Right ventricle myocardium inferior (tissue), 1 donor: ENCODE measurements at places on chromosomes 3 and 15. TPM values are rescaled to one million over a fixed set of nuclear protein-coding genes. Genes with fewer than 3 reads are reported as not detected.

DNA sequence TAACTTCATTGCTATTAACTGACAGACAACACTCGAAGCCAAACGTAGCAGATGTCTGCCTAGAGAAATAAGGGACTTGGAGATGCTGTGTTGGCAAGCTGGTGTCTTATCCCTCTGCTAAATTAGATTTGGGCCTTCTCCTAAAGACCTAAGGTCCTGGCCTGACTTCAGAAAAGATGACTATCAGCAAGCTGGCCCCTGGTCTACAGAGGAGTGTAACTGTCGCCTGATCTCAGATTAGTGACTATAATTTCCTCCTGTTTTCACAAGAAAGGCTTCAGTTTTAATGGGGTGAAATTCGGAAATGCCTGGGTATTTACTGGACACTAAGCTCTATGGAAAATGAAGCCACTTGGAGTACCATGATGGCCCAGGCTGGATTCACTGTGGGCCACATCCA is 53.1 kb upstream of the SLC7A14 start:
- no peak for DNase-seq

GRCh38 chr3:59436164-59436958 is 386.5 kb upstream of the CFAP20DC start:
- DNase-seq: no peak

DNA sequence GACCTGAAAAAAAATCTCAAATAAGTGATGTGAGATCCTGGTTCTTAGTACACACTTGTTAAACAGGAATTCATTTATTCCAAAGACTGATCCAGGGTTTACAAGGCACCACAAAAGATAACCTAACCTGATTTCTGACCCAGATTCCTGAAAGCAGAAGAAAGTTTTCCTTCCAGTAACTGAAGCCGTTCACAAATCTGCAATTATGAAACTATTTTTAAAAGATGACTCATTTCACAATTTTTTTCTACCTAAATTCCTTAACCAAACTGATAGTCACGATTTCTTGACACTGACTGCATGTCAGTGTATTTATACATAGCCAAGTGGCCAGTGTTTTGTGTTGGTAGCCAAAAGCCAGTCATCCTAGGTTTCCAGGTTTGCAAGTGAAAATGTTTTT is 17.1 kb downstream of the SLC9A9 start:
- no peak for DNase-seq

- DNase-seq: no peak
Observed at GRCh38 chr3:96678325-96678724, 136.1 kb upstream of the EPHA6 start.

DNA sequence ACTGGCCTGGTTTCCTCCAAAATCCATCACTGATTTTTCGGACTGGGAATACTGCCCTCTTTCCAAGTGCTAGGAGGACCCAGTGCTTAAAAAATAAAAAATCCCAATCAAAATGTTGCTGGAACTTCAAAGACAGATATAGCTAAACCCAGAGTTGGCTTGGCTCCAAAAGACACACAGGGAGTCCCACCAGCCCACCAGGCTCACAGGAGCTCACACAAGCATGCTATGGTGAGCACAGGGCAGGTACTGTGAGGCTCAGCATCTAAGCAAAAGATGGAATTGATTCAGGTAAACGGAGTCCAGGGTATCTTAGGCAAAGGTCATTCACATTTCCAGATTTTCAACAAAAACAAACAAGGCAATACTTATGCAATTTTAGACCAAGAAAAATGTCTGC is 3.7 kb downstream of the TRANK1 start:
- no peak for DNase-seq

- DNase-seq: no peak
Observed at GRCh38 chr3:3192286-3192675, 12.8 kb upstream of the CRBN start.

DNA sequence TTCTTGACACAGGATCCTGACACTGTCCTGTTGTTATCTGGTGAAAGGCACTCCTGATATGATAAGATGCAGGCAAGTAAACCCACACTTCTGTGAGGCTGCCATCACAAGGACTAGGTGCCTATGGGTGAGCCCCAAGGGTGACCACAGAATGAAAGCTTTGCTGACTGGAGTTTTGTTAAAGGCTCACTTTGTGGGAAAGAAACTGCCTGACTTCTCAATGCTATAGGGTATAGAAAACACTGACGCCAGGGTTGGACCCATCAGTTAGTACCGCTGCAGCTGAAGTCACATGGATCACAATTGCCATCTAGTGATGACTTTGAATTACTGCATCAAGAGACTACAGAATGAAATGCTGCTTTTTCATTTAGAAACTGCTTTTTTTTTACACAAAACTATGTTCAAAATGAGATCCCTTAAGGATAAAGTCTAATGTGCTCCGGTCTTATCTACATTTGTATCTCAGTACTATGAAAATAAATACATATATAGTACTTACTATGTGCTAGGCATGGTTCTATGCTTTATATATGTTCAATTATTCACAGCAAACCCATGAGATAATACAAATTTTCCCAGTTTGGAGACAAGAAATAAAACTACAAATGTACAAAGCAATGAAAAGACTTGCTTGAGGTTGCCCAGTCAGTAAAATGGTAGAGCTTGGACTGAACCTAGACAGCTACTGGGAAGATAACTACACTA is 64.2 kb upstream of the CMSS1 start:
- DNase-seq: no peak

- DNase-seq: no peak
Observed at GRCh38 chr3:77189684-77190083, 149.8 kb downstream of the ROBO2 start.

DNA sequence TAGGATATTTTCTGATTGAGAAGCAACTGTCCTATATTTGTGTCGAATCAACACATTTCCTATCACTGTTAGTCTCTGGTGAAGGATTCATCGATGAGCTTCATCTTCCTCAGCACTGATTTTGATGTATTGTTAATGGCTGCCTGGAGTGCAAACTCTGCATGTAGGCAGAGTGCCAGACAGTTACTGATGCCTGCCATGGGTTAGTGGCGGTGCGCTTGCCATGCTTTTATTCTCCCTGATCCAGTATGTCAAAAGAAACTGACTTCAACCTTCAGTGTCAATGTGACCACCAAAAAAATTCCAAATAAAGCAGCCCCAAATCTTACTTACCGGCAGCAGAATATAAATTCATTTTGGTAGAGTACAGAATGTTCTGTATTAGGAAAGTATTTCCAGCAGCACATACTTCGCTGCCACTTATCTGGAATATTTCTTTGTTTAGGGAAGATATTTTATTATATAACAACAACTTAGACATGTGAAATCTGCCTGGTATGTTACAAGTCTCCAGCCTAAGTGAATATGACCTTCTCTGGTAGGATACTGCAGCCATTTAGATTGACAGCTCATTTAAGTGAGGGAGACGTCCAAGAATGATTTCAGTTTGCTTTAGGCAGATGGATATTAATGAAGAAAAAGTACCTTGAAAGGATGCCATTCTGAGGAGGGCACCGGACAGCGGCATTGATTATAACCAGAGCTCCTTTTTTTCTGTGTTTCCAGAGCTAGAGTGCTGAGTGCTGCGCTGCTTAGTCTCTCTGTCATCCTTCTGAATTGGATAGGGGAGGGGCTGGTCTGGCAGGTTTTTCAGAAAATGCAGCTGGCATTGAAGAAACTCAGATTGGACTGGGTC is 59.9 kb downstream of the ARHGEF26 start:
- DNase-seq: no peak

DNA sequence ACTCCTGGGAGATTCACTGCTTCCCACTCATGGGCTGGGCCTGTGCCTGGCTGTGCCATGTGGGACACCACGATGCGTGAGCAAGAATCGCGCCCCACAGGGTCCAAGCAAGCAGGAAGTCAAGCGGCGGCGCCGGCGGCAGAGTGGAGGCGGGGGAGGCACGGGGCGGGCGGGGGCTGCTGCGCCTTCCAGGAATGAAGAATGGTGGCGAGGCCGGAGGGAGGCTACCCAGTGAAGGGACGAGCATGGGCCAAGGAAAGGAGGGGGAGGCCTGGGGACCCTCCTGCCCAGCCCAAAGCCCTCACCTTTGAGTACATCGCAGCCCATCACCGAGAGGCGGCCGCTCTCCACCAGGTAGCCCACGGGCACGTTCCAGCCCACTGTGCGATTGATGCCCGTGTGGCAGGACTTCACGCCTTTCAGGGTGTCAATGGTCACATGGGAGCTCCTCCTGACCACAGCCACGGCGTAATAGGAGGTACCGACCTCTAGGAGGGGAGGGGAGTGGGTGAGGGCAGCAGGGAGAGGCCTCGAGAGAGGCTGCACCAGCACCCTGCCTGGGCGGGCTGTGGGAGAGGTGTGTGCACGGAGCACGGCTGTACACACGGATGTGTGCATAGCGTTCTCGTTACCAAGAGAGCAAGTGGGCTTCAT is 5.5 kb downstream of the MELTF start:
- no peak for DNase-seq

- no peak for DNase-seq
Observed at GRCh38 chr3:127811717-127812116, 10.6 kb downstream of the MGLL start.

GRCh38 chr3:133691273-133692107 is 29.7 kb upstream of the TOPBP1 start:
- no peak for DNase-seq

DNA sequence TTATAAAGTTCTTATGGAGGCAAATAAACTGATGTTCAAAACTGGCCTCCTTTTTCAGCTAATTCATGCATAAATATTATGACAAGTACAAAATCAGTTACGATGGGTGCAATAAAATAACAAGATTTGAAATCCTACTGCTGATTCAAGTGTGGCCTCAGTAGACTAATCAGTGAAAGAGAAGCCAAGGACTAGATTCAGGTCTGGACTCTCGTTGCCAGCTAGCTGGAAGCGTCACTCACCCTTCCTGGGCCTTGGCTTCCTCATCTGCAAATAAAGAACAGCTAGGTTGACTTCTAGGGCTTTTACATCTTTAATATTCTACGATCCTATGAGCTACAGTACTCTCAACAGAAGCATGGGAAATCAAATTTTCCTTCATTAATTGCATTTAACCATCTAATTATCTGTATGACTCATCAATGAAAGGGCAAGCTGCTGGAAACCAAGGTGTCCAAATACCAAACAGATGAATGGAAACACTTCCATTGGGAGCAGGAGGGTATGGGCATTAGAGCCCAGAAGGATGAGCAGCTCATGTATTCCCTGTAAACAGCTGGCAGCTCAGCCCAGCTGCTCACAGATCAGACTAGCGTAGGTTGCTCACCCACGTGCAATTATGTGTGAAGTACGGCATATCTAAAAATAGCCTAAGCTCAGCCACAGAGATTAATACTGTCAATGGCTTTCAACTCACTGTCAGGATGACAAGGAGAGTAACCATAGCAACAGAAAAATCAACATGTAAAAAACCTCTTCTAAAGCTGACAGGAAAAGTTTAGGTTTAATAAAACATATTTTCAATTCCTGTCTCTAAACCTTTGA is 294.8 kb downstream of the PLCL2 start:
- no peak for DNase-seq

DNA sequence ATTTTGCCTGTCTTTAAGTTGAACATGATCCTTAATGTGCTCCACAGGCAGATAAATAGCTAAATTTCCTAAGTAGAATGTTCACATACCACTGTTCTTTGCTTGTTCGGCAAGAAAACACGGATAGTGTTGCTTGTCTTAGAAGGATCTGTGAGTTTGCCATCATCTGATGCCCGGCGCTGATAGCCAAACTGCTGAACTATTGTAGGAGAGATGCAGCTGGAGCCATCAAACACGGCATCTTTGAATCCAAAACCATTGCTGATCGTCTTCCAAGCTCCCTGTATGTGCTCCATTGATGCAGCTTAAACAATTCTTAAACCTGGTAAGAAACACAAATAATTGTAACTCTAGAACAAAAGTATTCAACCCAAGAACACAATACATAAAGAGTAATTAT is 45.5 kb downstream of the RAF1 start:
- no peak for DNase-seq

- DNase-seq: no peak
Observed at GRCh38 chr3:82764521-82764920, 1003.1 kb upstream of the GBE1 start.

- no peak for DNase-seq
Observed at GRCh38 chr3:45895686-45896468, 9.5 kb downstream of the CCR9 start.

DNA sequence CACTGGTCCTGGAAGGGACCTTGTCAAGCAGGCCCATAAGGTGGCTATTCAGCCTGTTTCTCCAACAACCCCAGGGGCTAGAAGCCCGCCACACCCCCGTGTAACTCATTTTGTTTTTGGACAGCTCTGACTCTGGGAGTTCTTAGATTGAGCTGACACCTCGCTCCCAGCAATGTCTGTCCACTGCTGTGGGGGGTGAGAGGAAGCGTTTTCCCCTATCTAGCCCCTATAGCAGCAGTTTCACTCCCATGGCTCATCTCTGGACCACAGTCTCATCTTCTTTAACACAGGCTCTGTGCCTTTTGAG is 1.1 kb upstream of the PPP1R2 start:
- DNase-seq: no peak

- DNase-seq: no peak
Observed at GRCh38 chr3:174667386-174667785, 191.7 kb upstream of the NAALADL2 start.

- no peak for DNase-seq
Observed at GRCh38 chr3:44419923-44420650, 57.4 kb downstream of the ZNF445 start.

- no peak for DNase-seq
Observed at GRCh38 chr3:145058483-145058882, 1086.9 kb downstream of the DIPK2A start.

GRCh38 chr3:116339441-116340028 is 105.8 kb downstream of the LSAMP start:
- no peak for DNase-seq

GRCh38 chr3:58261954-58262666 is 24.5 kb downstream of the ABHD6 start:
- DNase-seq: no peak

ROPN1 gene
- not detected for total RNA-seq

HMG20A gene
- total RNA-seq: 30.1 TPM

SKOR1 gene
- total RNA-seq: not detected

RBP2 gene
- total RNA-seq: not detected

MYLK gene
- 10.1 TPM for total RNA-seq

CEP97 gene
- 7.3 TPM for total RNA-seq

CFAP20DC gene
- total RNA-seq: 0.22 TPM

MST1R gene
- total RNA-seq: 1.2 TPM

EPB42 gene
- 0.57 TPM for total RNA-seq

ALDH1A2 gene
- 14.2 TPM for total RNA-seq
